ENCODE measurements at places on chromosomes 5 and 9.

GRCh38 chr5:50343715-50344114 is 97.4 kb downstream of the EMB start:
- DNase-seq = no peak

GRCh38 chr9:135135171-135135928 is 47.9 kb downstream of the OLFM1 start:
- DNase-seq = no peak

DNA sequence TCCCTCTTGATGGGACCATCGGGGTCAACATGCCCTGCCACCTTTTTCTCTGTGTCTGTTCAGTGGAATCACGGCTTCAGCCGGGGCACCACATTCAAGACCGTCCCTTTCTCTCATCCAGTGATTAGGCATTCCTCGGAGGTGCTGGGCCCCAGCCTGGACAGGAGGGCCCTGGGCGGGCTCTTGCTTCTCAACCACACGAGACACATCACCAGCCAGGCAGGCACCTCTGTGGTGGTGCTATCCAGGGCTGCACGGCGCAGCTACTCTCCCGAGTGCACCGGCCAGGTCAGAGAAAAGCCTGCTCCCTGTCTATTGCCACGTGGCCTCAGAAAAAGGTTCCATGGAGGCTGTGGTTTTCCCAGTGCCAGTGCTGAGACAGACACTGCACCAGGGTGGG is 255.2 kb upstream of the IRX1 start:
- no peak for DNase-seq

DNA sequence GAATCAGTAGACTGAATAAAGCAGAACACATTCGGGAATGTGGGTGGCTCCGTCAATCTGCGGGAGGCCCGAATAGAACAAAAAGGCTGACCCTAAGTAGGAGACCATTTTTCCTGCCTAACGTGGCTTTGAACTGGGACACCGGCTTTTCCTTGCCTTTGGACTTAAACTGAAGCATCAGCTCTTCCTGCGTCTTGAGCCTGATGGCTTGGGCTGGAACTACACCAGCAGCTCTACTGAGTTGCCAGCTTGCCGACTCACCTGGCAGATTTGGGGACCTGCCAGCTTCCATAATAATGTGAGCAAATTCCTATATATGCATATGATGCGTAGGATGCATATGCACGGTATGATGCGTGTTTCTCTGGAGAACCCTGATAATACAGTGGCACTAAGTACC is 111.3 kb downstream of the DAPK1 start:
- no peak for DNase-seq

- no peak for DNase-seq
Observed at GRCh38 chr5:133624316-133624715, 12.0 kb upstream of the FSTL4 start.

GRCh38 chr5:147307170-147307569 is 72.3 kb downstream of the STK32A start:
- DNase-seq = no peak

DNA sequence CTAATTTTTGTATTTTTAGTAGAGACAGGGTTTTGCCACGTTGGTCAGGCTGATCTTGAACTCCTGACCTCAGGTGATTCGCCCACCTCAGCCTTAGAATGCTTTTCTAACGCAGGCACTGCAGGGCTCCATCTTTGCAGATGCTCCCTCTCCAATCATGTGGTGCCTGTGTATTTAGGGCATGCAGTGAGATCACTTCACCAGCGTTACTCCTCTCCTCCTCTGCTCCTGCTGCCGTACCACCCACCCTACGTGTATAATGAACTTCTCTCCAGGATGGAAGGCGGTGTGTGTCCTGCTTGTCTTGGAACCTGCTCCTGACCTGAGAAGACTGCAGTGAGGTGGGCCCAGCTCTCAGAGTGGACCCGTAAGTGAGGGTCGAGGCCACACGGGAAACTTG is 13.6 kb upstream of the CFAP157 start:
- DNase-seq = no peak

GRCh38 chr9:98652302-98652701 is 56.4 kb downstream of the GABBR2 start:
- DNase-seq = no peak

- DNase-seq = no peak
Observed at GRCh38 chr5:80825786-80826460, 134.2 kb upstream of the RASGRF2 start.

All from astrocyte of the cerebellum (primary cell).